ENCODE measurements at places on chromosomes 1 and 21. TPM values are rescaled to one million over a fixed set of nuclear protein-coding genes. Genes with fewer than 3 reads are reported as not detected.

The FAM43B gene
- not detected for total RNA-seq

The LCE2B gene
- not detected for total RNA-seq

The SFN gene
- total RNA-seq, result 0.16 TPM

The KIAA1614 gene
- 3.8 TPM for total RNA-seq

The ANGPTL3 gene
- not detected for total RNA-seq

The IFNLR1 gene
- total RNA-seq, result not detected

The H6PD gene
- total RNA-seq, result 8.9 TPM

The PADI1 gene
- under 0.01 TPM for total RNA-seq

The ARMH1 gene
- 0.25 TPM for total RNA-seq

The C8B gene
- total RNA-seq, result not detected
